ENCODE measurements at places on chromosomes 12 and 14. TPM values are rescaled to one million over a fixed set of nuclear protein-coding genes. Genes with fewer than 3 reads are reported as not detected.

GRCh38 chr12:45517381-45517780, 212.1 kb upstream of the ARID2 start:
- no peak for DNase-seq

Gene ALDH1L2
- 0.45 TPM for total RNA-seq

Gene TCL1B
- total RNA-seq: not detected

- no peak for DNase-seq
Measured at GRCh38 chr14:94174604-94175010, 485 bp downstream of the PPP4R4 start.

DNA sequence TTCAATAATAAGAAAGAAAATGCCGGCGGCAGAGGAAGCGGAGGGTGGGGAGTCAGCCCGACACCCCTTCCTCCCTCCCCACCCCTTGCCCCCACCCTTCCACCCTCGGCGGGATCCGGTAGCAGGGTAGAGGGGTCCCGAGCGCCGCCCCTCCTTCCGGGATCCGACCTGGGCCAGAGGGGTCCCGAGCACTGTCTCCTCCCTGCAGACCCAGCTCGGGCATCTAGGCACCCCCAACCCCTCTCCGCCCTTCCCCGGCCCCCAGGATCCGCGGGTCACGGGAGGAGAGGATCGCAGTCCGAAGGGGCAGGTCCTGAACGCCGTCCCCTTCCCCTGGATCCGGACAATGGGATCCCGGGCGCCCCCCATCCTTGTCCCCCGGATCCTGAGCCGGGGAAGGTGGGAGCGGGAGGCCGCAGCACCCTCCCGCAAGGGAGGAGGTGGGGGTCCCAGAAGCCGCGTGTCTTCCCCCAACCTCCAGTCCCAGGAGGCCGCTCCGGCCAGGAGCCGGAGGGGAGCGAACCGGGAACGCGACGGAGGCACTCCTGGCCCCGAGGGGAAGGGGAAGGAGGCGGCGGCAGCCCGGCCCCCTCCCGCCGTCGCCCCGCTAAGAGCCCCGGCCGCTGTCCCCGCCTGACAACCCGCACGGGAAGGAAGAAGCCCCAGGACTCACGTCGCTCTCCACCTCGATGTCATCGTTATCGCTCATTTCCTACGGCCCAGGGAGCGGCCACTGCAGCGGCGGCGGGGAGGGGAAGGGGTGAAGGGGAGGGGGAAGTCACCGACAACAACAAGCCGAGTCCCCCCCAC, 481 bp downstream of the MAX start:
- peak; percentile 11 for DNase-seq

GRCh38 chr12:83841620-83842019, 1071.0 kb downstream of the SLC6A15 start:
- DNase-seq: no peak

Gene LPCAT3
- 19.9 TPM for total RNA-seq

- peak; percentile 51 for DNase-seq
Measured at GRCh38 chr14:87133073-87133801, 859.7 kb downstream of the GALC start.

Gene TAS2R8
- total RNA-seq: not detected

Gene KERA
- total RNA-seq: not detected

Gene B4GALNT3
- total RNA-seq: 33.0 TPM

GRCh38 chr14:78484028-78484427, 313.9 kb downstream of the NRXN3 start:
- no peak for DNase-seq

DNA sequence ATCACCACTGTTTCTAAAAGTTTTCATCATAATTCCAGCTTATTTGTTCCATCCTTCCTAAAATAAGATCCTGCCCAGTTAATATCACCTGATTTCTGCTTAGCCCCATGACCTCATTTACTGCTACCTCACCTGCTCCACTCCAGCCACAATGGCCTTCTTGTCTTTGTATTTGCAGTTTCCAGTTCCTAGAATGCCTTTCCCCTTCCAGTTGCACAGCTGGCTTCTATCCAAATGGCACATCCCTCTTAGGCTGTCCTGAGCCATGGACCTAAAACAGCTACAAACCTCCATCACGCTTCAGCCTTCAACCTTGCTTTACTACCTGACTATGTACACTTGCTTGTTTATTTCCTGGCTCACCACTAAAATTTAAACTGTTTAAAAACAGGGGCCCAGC, 6.5 kb upstream of the LGMN start:
- DNase-seq: peak; percentile 59

Measured in SJCRH30 (cell line).